ENCODE measurements at places on chromosomes 13 and 19. TPM values are rescaled to one million over a fixed set of nuclear protein-coding genes. Genes with fewer than 3 reads are reported as not detected.

FCAR gene
- not detected for total RNA-seq

DNA sequence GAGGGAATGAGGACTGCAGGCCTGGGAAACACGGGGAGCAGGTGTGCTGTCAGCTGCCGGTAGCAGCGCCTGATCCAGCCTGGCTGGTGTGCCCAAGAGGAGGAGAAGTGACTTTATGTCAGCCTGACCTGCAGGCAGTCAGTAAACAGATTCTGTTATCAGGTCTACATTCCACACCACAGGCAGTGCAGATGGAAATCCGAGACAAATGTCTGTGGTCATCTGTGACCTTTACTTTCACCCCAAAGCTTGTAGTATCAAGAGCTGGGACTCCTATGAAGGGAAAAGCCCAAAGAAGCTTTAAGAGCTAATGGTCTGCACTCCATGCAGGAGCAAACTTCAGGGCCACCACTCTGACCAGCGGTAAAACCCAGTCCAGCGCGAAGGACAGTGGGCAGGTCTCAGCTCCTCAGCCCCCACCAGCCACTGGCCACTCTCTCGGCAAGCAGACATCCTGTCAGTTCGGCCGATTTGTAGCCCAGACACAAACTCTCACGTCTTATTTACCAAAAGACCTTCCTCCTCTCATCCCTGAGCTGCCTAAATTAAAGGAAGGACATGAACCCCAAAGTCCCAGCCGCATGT lies 7.7 kb downstream of the EPS15L1 start:
- H3K4me3 ChIP-seq, result peak overlapping the region; percentile 70
- no peaks in the 10 kb centered on the region for H3K27me3 ChIP-seq
- no peak for DNase-seq
- peak overlapping the region; percentile 47 for H3K27ac ChIP-seq
- H3K36me3 ChIP-seq, result no peaks in the 10 kb centered on the region
- peaks cover 6% of the 10 kb centered on the region for H3K4me1 ChIP-seq

DNA sequence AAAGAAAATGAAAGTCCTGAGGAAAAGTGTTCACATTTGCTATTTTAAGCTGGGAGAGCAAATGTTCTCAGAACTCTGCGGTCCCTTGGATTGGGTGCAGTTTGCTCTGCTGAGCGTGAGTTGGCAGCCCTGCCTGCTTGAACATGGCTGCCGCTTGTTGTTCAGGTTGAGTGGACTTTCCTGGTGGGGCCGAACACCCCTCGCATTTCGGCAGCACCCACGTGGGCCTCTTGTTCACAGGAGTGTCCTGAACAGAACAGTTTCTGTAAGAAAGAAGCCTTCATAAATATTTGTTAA lies 10.8 kb upstream of the RNF113B start:
- no peak for DNase-seq
- peaks cover 6% of the 10 kb centered on the region for H3K4me1 ChIP-seq
- no peak overlapping the region for H3K4me3 ChIP-seq
- no peak overlapping the region for H3K27ac ChIP-seq
- H3K36me3 ChIP-seq, result peaks cover 31% of the 10 kb centered on the region

DNA sequence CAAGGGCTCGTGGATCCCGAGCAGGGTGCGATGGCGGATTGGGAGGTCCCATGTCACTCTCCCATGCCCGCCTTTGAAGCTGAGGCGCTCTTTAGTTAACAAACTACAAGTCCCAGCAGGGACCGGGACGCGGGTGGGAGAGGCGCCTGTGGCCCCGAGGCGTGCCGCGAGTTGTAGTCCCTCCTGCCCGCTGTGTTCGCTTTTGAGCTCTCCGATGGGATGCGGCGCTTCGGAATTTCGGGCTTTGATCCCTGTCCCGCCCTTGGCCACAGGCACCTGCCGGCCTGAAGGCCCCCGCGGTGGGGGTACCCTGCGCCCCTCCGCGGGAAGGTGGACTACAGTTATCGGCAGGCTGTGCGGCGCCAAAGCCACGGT lies 11.0 kb downstream of the CYTH2 start:
- H3K36me3 ChIP-seq, result peaks cover 51% of the 10 kb centered on the region
- no peaks in the 10 kb centered on the region for H3K27me3 ChIP-seq
- no peak for DNase-seq
- no peaks in the 10 kb centered on the region for H3K4me1 ChIP-seq
- H3K4me3 ChIP-seq, result no peak overlapping the region

DNA sequence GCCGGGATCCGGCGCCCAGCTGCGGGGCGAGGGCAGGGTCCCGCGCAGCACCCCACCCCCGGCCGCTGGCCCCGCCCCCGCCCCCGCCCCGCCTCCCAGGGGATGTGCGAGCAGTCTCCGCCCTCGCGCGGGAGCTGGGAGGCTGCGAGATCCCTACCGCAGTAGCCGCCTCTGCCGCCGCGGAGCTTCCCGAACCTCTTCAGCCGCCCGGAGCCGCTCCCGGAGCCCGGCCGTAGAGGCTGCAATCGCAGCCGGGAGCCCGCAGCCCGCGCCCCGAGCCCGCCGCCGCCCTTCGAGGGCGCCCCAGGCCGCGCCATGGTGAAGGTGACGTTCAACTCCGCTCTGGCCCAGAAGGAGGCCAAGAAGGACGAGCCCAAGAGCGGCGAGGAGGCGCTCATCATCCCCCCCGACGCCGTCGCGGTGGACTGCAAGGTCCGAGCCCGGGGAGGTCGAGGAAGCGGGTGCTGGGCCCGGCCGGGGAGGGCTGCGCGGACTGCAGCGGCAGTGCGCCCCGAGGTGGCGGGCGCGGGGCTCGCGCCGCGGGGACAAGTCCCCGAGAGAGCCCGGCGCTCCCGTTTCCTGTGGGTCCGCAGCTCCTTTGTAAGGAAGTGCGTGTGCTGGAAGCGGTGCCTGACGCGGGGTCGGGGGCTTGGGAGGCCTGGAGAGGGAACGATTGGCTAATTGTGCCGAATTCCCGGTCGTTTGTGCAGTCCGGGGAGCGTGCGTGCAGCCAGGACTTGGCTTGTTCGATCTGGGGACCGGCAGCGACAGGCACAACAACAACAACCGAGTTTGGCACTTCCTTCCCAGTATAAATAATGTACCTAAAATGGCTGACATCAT lies at the start of gene ITM2B:
Gene ITM2B (plus strand): TSS at position 161 of the 843 bp plus-strand sequence. CDS start 155 bp downstream, at position 316.
- peaks cover 3% of the 10 kb centered on the region for H3K36me3 ChIP-seq

GRCh38 chr13:113722921-113723320 lies 36.1 kb upstream of the TMEM255B start:
- H3K4me1 ChIP-seq, result peaks cover 12% of the 10 kb centered on the region
- DNase-seq, result no peak
- H3K27me3 ChIP-seq, result no peaks in the 10 kb centered on the region

ALOX5AP gene
- not detected for total RNA-seq

- H3K27ac ChIP-seq, result no peak overlapping the region
- H3K36me3 ChIP-seq, result peaks cover 66% of the 10 kb centered on the region
- H3K27me3 ChIP-seq, result no peaks in the 10 kb centered on the region
- peaks cover 9% of the 10 kb centered on the region for H3K4me1 ChIP-seq
- DNase-seq, result peak; percentile 14
Measured at GRCh38 chr13:51270623-51271415, 48.6 kb downstream of the FAM124A start.

GRCh38 chr13:40153516-40153915 lies 498.1 kb downstream of the COG6 start:
- H3K4me1 ChIP-seq, result no peaks in the 10 kb centered on the region
- no peak overlapping the region for H3K4me3 ChIP-seq
- no peak overlapping the region for H3K27ac ChIP-seq

HAUS8 gene
- total RNA-seq, result 6.8 TPM

DNA sequence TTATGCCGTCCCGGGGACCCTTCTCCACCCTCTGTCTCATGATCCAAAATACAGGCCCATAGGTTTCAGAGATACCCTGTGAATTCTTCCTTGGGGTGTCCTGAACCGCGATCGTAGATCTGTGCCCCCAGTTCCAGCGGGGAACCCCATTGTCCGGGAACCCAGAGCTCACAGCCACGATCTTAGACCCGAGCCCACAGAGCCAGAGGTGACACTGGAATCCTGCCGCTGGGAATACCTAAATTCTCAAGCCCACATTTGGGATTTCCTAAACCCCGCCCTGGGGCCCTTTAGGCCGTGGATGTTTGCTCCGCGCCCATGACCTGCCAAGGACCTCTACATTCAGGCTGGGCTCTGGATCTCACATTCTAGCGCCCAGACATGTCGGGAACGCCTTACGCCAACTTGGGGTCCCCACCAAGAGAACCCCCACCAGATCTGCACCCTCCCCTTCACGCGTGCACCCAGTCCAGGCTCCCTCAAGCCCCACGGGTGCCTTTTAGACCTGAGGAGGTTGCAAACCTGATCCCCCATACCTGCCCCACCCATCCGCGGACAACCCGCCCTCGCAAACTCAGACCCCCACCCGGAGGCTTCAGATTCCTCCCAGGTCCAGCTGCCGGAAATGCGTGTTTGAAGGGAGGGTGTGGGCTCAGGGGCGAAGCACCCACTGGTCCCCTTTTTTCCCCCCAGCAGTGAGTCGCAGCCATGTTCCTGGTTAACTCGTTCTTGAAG lies 605 bp downstream of the CAPNS1 start:
- H3K27me3 ChIP-seq, result no peaks in the 10 kb centered on the region
- H3K36me3 ChIP-seq, result peaks cover 35% of the 10 kb centered on the region
- H3K4me1 ChIP-seq, result no peaks in the 10 kb centered on the region
- H3K4me3 ChIP-seq, result peak overlapping the region; percentile 100
- H3K27ac ChIP-seq, result peak overlapping the region; percentile 31

ZNF667 gene
- not detected for total RNA-seq

DNA sequence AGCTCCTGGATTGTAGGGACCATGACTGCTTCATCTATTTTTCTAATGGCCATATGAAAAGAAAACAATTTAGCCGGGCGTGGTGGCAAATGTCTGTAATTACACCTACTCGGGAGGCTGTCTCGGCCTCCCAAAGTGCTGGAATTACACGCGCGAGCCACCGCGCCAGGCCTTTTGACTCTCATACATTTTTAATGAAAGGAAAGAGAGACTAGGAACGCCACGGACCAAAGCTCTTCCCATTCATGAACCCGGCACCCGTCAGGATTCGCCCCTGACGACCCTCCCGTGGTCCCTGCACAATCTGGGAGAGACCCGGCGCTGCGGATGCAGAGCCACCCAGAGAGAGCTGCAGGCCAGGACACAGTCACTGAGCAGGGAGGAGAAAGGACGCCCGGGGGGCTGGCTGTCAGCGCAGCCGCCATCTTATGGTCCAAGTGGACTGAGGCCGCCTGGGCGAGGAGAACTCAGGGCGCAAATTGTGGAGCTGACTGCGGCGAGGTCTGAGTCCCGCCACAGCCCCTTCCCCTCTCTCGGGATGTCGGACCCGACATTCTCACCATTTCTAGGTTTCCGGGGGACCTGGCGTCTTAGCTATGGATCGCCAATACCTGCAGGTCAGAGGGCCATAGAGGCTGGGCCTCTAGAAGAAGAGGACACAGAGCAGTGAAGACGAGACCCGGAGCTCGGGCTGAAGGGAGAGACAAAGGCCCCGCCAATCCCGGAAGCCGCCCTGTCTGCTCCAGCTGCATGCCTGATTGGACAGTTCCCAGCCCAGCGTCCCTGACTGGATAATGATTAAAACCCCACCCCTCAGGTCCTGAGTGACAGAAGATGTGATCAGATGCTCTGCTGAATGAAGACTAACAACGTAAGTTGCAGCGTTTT lies at the start of gene ZNF681:
Gene ZNF681 (minus strand): TSS at position 705 of the 888 bp plus-strand sequence. CDS start 142 bp downstream, at position 563.
- peak within 1 kb of the TSS; percentile 94 for H3K27ac ChIP-seq
- DNase-seq, result peak; percentile 93
- no peaks in the 10 kb centered on the region for H3K27me3 ChIP-seq

KMT2B gene
- total RNA-seq, result 49.6 TPM

ZNF418 gene
- total RNA-seq, result 23.8 TPM

CABP5 gene
- total RNA-seq, result not detected

CGB5 gene
- not detected for total RNA-seq

FXYD1 gene
- 1.4 TPM for total RNA-seq

GRCh38 chr19:33348301-33349010 lies 25.1 kb upstream of the CEBPG start:
- H3K4me1 ChIP-seq, result no peaks in the 10 kb centered on the region
- H3K4me3 ChIP-seq, result no peak overlapping the region

GRCh38 chr13:45696610-45697226 lies 5.4 kb upstream of the CBY2 start:
- no peak for DNase-seq
- no peak overlapping the region for H3K27ac ChIP-seq
- H3K4me3 ChIP-seq, result no peak overlapping the region
- H3K36me3 ChIP-seq, result no peaks in the 10 kb centered on the region

- H3K27me3 ChIP-seq, result no peaks in the 10 kb centered on the region
- no peaks in the 10 kb centered on the region for H3K36me3 ChIP-seq
- peak; percentile 23 for DNase-seq
- H3K4me3 ChIP-seq, result no peak overlapping the region
- no peaks in the 10 kb centered on the region for H3K4me1 ChIP-seq
Measured at GRCh38 chr13:113879494-113880360, 15.9 kb upstream of the GAS6 start.

GRCh38 chr19:2912306-2912705 lies 11.6 kb downstream of the ZNF57 start:
- no peaks in the 10 kb centered on the region for H3K4me1 ChIP-seq
- no peak overlapping the region for H3K27ac ChIP-seq
- H3K4me3 ChIP-seq, result no peak overlapping the region
- H3K27me3 ChIP-seq, result no peaks in the 10 kb centered on the region
- no peak for DNase-seq
